Cardiac muscle cell (in vitro differentiated cells and primary cell): ENCODE measurements at places on chromosomes 3 and 15. TPM values are rescaled to one million over a fixed set of nuclear protein-coding genes. Genes with fewer than 3 reads are reported as not detected.

Gene ARHGAP31
- total RNA-seq, result 59.9 and 60.6 TPM in 2 replicates

Gene DNAH12
- total RNA-seq, result 0.53 and 0.57 TPM in 2 replicates

Gene PRICKLE2
- total RNA-seq, result 11.6 and 11.7 TPM in 2 replicates

GRCh38 chr3:158093526-158093925 is 12.7 kb downstream of the SHOX2 start:
- no peak overlapping the region for H3K4me3 ChIP-seq
- H3K27me3 ChIP-seq, result peaks cover 100% of the 10 kb centered on the region
- H3K27ac ChIP-seq, result no peak overlapping the region
- DNase-seq, result no peak
- H3K36me3 ChIP-seq, result no peaks in the 10 kb centered on the region

DNA sequence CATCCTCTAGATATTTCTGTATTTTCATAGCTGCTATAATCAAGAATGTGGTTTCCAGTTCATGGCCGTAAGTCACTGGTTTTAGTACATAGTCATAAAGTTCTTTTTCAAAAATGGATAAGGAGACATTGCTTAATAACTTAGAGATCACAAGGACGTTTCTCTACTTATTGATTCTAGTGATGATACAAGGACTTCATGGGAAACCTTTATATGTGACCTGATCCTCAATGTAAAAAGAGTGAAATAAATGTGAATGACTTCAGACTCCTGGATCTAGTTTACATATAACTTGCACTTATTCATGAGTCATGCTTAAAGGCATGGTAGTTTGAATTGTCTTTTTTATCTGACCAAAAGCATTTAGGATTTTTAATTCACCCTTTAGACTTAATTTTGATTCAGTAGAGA is 35.2 kb downstream of the TSC22D2 start:
- peak; percentile 33 for DNase-seq
- H3K4me3 ChIP-seq, result no peak overlapping the region
- H3K4me1 ChIP-seq, result peaks cover 4% of the 10 kb centered on the region
- H3K36me3 ChIP-seq, result no peaks in the 10 kb centered on the region
- H3K27ac ChIP-seq, result no peak overlapping the region
- no peaks in the 10 kb centered on the region for H3K27me3 ChIP-seq

- no peaks in the 10 kb centered on the region for H3K36me3 ChIP-seq
- H3K27me3 ChIP-seq, result no peaks in the 10 kb centered on the region
- H3K4me1 ChIP-seq, result no peaks in the 10 kb centered on the region
Observed at GRCh38 chr15:80240276-80240675, 11.7 kb downstream of the CTXND1 start.

DNA sequence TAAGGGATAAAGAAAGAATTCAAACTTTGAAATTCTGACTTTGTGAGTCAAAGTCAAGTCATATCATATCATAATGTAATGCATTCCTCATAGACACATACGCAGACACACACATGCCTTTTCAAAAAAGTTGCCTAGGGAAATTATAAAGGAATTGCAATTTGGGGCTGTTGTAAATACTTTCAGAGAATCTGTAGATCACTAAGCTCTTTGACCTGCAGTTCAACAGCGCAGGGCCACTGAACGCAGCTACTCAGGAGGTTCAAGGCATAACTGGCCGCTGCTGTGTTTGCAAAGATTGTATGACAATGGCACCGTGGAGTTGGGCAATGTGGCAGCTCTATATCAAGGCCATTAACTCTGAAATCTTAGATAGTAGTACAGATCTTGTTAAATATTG is 188.4 kb upstream of the THRB start:
- H3K36me3 ChIP-seq, result no peaks in the 10 kb centered on the region
- peaks cover 8% of the 10 kb centered on the region for H3K4me1 ChIP-seq
- no peak for DNase-seq
- no peak overlapping the region for H3K4me3 ChIP-seq

DNA sequence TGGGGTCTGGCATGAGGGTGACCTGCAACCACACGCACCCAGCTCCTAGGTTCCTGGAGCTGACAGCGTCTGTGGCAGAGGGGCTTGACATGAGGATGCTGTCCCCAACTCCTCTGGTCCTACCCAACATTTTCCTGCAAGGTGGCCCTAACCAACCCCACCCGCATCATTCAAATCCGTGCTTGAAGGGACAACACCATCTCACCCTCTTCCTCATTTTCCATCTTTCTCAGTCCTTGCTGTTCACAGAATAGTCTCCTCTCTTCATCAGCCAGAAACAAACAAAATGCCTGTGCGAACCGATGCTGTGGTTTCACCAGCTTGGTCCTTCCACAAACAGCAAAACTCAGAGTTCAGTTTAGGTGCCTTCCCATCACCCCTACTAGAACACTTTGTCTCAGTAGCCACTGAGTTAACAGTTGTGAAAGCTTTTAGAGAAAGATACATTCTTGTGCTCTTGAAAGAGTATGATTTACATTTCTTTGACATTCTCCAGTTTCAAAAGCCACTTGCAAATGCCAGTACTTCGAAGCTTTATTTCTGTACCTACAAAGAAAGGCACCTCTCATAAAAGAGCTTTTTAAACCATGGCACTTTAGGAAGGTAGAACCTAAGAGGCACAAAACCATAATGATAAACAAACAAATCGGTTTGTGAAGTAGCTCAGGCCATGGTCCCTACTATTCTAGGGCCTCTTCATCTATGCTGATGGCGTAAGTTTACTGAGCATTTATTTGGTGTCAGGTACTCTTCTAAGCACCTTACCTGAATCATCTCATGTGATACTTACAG is 360.1 kb downstream of the SHQ1 start:
- H3K4me1 ChIP-seq, result peaks cover 10% of the 10 kb centered on the region
- H3K4me3 ChIP-seq, result no peak overlapping the region
- H3K27me3 ChIP-seq, result no peaks in the 10 kb centered on the region
- DNase-seq, result no peak

DNA sequence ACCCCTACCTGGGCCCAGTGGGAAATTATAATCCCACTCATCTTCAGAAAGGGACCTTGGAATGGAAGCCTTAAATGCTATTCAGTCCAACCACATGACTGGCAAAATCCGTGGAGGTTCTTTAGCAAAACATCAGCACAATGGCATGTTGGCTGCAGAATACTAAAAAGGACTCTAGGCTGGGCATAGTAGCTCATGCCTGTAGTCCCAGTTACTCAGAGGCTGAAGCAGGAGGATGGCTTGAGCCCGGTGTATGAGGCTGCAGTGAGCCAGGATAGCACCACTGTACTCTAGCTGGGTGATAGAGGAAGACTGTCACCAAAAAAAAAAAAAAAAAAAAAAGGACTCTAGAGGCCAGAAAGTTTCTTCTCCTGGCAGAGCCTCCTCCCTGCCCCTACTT is 60.6 kb upstream of the RYK start:
- no peak for DNase-seq
- H3K4me1 ChIP-seq, result peaks cover 4% of the 10 kb centered on the region
- H3K27ac ChIP-seq, result no peak overlapping the region
- H3K36me3 ChIP-seq, result no peaks in the 10 kb centered on the region
- no peak overlapping the region for H3K4me3 ChIP-seq

GRCh38 chr15:78387246-78388037 is 47.3 kb downstream of the CRABP1 start:
- H3K4me1 ChIP-seq, result no peaks in the 10 kb centered on the region
- no peak for DNase-seq
- H3K27ac ChIP-seq, result no peak overlapping the region
- H3K4me3 ChIP-seq, result no peak overlapping the region
- H3K36me3 ChIP-seq, result no peaks in the 10 kb centered on the region

Gene A4GNT
- total RNA-seq, result not detected in 2 replicates

DNA sequence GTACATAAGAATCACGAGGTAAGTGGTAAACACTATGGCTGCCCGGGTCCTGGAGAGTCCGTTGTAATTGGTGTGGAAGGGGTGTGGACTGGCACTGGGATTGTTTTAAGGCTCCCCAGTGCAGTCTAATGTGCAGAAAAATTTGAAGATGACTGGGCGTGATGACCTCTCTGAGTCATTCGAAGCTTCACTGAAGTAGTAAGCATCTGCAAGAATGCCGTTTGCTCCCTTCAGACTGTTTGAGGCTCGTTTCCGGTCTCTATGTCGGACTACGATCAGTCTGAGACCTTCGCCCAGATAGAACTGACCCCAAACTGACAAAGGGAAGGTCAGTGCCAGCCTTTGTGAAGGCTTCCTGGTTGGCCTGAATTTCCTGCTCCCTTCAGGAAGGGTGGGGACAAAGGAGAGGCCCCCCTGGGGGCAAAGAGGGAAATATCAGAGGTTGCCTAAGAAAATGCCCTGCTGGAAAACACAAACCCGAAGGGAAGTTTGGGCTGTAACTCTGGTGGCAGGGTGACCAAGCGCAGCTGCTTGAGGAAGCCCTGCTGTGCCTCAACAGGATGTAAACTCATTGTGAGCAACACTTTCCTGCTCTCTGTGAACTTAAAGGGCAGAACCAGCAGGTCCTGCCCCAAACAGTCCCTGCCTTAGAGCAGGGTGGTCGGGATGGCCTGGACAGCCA is 34.6 kb downstream of the BTD start:
- H3K27me3 ChIP-seq, result no peaks in the 10 kb centered on the region
- H3K36me3 ChIP-seq, result no peaks in the 10 kb centered on the region
- H3K27ac ChIP-seq, result no peak overlapping the region
- H3K4me1 ChIP-seq, result no peaks in the 10 kb centered on the region
- DNase-seq, result no peak

- H3K27ac ChIP-seq, result no peak overlapping the region
- no peak for DNase-seq
- no peaks in the 10 kb centered on the region for H3K36me3 ChIP-seq
- peaks cover 26% of the 10 kb centered on the region for H3K4me1 ChIP-seq
Observed at GRCh38 chr3:115758076-115758763, 134.9 kb downstream of the GAP43 start.
